ENCODE measurements at places on chromosomes 12 and 14.

DNA sequence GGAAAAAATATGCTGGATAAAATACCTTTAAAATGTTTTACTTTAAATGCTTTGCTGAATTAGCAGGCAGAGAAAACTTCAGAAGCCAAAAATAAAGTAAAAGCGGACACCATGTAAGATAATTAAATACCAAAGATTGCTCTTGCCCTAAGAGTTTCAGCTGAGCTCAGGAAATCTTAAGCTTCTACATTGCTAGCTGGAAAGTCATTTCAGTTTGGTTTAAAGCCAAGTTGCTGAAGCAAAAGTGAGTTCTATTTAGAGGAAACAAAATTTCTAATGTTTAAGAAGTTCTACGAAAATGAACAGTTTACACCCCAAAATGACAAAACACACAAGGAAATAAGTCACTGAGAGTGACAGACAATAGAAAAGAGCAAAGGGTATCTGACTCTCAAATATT, 310.0 kb downstream of the ADAMTS20 start:
- no peak for DNase-seq

GRCh38 chr12:25328072-25328712, 77.5 kb upstream of the KRAS start:
- DNase-seq = no peak

DNA sequence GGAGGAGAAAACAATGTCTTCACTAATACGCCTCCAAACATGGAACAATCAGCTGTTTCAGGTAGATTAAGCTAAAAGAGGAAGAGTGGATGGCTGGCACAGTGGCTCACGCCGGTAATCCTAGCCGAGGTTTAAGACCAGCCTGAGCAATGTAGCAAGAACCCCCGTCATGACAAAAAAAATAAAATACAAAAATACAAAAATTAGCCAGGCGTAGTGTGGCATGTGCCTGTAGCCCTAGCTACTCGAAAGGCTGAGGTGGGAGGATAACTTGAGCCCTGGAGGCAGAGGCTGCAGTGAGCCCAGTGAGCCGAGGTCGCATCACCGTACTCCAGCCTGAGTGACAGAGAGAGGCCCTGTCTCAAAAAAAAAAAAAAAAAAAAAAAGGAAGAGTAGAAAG, 1.2 kb upstream of the MED13L start:
- DNase-seq = no peak

- no peak for DNase-seq
These were observed 95.9 kb upstream of the CDKN3 start for GRCh38 chr14:54300881-54301280.

GRCh38 chr12:132488127-132489077, 1.5 kb upstream of the FBRSL1 start:
- peak; percentile 41 for DNase-seq

DNA sequence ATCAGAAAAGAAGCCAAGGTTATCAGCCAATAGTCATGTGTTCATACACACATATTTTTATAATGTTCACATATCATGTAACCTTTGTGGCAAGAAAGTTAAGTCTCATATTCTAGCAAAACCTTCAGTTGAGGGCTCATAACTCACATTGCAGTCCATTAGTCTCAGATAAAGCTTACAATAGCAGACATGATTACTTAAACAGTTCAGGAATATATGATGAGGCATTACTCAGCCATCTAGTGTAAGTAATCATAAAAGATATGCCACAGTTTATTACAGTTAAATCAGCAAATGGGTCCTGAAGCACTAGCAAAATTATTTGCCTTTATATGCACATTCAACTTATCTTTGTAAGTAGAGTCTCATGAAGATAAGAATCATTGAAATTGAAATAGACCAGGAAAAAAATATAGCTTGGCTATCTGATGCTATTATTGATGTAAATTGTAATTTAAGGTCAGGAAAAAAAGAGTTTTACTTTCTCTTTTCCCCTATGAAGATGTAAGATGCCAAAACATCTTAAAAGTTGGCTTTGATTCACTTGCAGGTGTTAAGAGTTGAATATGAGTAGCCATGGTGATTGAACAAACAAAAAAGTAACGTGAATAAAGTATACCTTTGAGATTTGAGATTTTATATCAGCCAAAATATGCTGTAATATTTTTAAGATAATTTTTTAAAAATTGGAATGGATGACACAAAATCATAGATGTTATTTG, 537.0 kb downstream of the SLC6A15 start:
- no peak for DNase-seq

GRCh38 chr12:113471619-113472171, at the start of gene LHX5:
LHX5 (minus strand) TSS chr12:113471871; CDS start chr12:113471498, 373 bp downstream.
- DNase-seq = no peak

DNA sequence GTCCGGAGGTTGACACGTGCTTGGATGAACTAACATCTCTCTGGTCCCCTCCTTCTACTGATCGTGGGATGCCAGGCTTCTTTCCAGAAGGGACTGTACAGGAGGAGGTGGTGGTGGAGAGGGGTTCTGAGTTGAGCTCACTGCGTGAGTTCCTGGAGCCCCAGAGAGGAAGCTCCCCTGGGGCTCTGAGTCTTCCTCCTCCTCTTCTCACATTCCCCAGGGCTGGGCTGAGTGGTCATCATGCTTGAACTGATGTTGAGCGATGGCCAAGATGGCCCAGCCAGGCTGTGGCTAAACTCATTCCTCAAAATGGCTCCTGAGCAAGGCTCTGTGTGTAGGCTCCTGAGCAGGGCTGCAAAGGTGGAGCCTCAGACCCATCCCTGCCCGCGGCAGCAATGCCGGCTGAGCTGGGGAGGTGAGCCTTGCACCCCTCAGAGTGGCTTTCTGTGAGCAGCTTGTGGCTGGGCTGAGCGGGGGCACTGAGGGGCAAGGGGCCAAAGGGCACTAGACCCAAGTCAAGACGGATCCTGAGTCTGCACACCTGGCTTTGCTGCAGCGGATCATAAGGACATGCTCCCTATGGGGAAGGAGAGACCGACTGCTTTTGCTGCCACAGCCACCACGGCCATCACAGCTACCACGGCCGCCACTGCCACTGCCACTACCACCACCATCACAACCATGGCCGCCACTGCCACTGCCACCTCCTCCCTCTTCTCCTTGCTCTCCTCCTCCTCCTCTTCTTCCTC, 35.4 kb downstream of the MEG3 start:
- DNase-seq = no peak

- no peak for DNase-seq
These were observed 129.3 kb upstream of the RASSF8 start for GRCh38 chr12:25829192-25829591.

DNA sequence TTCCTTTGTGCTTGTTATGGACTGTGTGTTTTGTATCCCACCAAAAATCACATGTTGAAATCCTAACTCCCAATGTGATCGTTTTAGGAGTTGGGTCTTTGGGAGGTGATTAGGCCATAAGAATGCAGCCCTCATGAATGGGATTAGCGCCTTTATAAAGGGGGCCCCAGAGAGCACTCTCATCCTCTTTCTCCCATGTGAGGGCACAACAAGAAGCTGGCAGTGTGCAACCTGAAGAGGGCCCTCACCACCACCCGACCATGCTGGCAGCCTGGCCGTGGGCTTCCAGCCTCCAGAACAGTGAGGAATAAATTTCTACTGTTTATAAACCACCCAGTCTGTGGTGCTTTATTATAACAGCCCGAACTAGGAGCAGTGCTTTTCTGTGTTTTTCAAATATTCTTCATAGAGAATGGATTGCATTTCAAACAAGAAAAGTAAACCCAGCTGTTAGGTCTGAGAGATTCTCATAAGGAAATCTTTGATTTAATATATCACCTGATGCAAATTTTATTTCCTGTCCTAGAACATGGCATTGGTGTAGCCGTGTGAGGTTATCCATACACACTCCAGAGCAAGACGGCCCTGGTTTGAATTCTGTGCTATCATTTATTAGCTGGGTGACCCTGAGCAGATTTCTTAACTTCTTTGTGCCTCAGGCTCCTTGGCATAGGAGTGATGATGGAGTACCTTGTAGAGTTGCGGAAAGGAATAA, 27.8 kb downstream of the HSPB8 start:
- DNase-seq = no peak

- DNase-seq = no peak
These were observed 243.3 kb upstream of the SRRM4 start for GRCh38 chr12:118737985-118738540.

DNA sequence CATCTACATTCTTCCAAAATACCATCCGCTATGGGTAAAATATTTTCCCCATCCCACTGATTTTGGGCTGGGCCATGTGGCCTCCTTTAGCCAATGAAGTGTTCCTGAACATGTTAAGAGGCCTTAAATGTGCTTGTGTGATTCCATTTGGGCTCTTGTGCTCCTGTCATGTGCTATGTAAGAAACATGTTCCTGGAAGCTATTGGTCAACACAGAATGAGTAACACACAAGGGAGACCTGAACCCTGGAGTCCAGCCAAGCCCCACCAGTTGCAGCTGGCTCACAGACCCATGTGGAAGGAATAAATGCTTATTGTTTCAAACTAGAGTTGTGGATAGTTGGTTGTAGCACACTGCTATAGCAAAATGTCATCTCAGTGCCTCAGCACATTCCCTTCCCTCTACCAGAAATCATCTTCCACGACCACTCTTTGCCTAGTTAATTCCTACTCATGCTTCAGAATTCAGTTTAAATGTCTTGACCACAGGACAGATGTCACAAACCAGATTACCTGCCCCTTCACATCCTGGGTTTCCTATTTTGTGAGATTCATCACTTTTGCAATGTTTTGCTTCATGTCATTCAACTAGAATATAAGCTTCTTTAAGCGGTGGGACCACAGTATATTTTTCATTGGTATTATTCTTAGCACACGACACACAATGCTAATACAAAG, 217.3 kb upstream of the EEA1 start:
- no peak for DNase-seq

GRCh38 chr12:31989571-31990362, 30.6 kb downstream of the RESF1 start:
- no peak for DNase-seq

GRCh38 chr14:33962016-33962415, 11.1 kb upstream of the EGLN3 start:
- DNase-seq = no peak

- no peak for DNase-seq
These were observed 47.4 kb downstream of the SMIM41 start for GRCh38 chr12:52126605-52127578.

GRCh38 chr14:56422703-56423213, 156.8 kb upstream of the TMEM260 start:
- DNase-seq = no peak
